PC-3 (cell line): ENCODE measurements at places on chromosomes 2 and 18. TPM values are rescaled to one million over a fixed set of nuclear protein-coding genes. Genes with fewer than 3 reads are reported as not detected.

COLEC11 gene
- total RNA-seq: 0.44 TPM in 1 of 2 replicates, not detected in the other

FHOD3 gene
- 18.1 and 32.2 TPM in 2 replicates for total RNA-seq

- H3K4me1 ChIP-seq: no peaks in the 10 kb centered on the region; the same call in 1 of the 2 replicates
- H3K27me3 ChIP-seq: no peaks in the 10 kb centered on the region
- DNase-seq: no peak
These were observed 15.5 kb downstream of the HDLBP start for GRCh38 chr2:241300000-241300399.

GRCh38 chr18:10010611-10011015 is 96.8 kb downstream of the VAPA start:
- H3K4me1 ChIP-seq: peaks cover 9% of the 10 kb centered on the region; the same call in 1 of the 2 replicates
- DNase-seq: peak; percentile 8
- no peaks in the 10 kb centered on the region for H3K36me3 ChIP-seq
- peaks cover 39% of the 10 kb centered on the region for H3K27me3 ChIP-seq
- no peak overlapping the region for H3K4me3 ChIP-seq
- no peak overlapping the region for H3K27ac ChIP-seq

GRCh38 chr2:42105330-42106256 is 57.8 kb downstream of the PKDCC start:
- no peaks in the 10 kb centered on the region for H3K36me3 ChIP-seq
- H3K4me3 ChIP-seq: no peak overlapping the region
- no peak for DNase-seq
- peaks cover 12% of the 10 kb centered on the region; the same call in 1 of the 2 replicates for H3K4me1 ChIP-seq
- no peak overlapping the region for H3K27ac ChIP-seq

GRCh38 chr18:75041586-75041985 is 167.4 kb downstream of the PTGR3 start:
- no peaks in the 10 kb centered on the region for H3K27me3 ChIP-seq
- no peak overlapping the region for H3K27ac ChIP-seq
- H3K4me1 ChIP-seq: peaks cover 11% of the 10 kb centered on the region
